Type B pancreatic cell (in vitro differentiated cells): ENCODE measurements at places on chromosomes 2 and 18.

DNA sequence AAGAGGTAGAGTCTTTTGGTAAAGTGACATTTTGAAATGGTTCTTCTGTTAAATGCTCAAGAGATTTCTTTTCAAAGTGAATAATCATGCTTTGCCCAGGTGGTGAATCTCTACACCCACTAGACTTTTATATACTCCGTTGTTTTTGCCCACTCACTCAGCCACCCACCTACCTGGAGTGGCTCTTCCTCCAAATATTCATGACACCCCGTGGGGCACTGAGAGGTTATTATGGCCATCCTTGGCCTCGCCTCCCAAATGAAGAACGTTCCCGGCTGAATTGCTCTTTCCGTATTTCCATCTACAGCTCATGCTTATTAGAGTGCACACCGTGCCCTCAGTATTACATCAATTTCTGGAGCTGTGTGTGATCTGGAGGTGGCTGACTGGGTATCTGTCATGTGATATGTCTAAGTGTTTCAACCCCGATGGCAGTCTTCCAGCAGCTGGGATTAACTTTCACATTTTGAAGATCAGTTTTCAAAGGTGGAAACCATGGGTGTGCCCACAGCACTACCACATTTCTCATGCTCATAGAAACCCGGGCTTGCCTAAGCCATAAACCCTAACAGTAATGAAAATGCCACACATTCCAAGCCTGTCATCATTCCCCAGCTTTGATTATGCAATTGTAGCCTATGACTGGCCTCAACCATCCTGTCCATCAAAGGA is 406.6 kb upstream of the MMADHC start:
- DNase-seq = no peak

DNA sequence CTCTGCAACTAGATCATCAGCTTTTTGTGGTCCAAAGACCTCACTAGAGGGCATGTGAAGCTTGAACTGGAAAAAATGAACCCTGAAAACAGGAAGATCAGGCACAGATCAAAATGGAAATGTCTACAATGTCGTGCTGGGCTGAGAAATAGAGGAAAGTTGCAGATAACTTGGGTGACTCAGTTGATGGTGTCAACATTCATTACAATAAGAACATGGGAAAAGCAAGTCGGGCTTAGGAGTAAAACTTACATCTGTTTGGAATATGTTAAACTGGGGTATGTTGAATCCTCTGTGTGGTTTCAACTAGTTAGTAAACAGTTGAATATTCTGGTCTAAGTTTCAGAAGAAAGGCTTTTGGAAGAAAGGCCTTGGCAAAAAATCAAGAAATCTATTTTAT is 940.4 kb downstream of the ERBB4 start:
- DNase-seq = no peak

- no peak for DNase-seq
Observed at GRCh38 chr2:172153757-172154156, 51.1 kb upstream of the DLX2 start.

- no peak for DNase-seq
Observed at GRCh38 chr18:66300141-66300540, 303.7 kb downstream of the CDH19 start.

- DNase-seq = no peak
Observed at GRCh38 chr2:235390108-235390815, 103.6 kb upstream of the AGAP1 start.

- no peak for DNase-seq
Observed at GRCh38 chr18:56284319-56284718, 354.1 kb downstream of the TXNL1 start.

GRCh38 chr2:161100211-161100895 is 59.9 kb upstream of the TANK start:
- no peak for DNase-seq

DNA sequence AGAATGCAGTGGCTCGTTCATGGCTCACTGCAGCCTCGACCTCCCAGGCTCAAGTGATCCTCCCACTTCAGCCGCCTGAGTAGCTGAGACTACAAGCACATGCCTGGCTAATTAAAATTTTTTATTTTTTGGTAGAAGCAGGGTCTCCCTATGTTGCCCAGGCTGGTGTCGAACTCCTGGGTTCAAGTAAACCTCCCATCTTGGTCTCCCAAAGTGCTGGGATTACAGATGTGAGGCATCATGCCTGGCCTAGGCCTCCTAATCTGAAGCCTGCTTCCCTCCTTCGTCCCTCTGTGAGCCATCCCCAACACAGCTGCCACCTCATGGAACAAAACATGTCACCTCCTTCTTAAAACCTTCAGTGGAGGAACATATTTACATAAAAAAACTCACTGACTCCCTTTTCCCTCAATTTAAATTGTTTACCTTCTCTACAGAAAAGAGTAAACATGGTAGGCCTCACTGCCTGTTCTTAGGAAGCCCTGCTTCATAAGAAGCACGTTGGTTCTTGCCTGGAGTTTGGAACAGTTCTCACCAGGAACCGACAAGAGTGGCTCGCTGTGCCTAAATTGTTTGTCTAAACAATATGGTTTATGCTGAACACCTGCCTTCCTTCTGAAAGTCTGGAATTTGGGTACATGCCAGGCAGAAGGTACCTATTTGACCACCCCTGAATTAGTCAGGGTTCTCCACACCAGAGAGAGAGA is 12.1 kb upstream of the RHOB start:
- DNase-seq = no peak

DNA sequence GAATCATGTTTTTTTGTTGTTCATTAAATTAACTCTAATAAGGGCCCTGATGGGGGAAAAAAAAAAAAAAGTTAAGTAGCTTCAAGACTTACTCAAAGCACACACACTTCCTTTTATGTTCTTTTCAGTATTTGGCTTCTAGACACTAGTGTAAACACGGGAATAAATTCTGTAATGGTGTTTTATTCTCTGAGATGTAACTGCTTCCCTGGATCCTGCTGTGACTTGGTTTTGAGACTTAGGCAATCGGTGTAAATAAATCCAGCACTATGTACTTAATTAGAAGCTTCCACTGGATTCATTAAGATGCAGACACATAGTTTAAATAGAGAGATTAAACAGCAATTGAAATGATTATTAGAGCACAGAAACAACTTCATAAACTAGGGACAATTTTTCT is 26.1 kb upstream of the AP1S3 start:
- DNase-seq = no peak

GRCh38 chr18:48992791-48993555 is 42.2 kb upstream of the SMAD7 start:
- no peak for DNase-seq

- no peak for DNase-seq
Observed at GRCh38 chr2:138081225-138082073, 117.2 kb downstream of the HNMT start.

DNA sequence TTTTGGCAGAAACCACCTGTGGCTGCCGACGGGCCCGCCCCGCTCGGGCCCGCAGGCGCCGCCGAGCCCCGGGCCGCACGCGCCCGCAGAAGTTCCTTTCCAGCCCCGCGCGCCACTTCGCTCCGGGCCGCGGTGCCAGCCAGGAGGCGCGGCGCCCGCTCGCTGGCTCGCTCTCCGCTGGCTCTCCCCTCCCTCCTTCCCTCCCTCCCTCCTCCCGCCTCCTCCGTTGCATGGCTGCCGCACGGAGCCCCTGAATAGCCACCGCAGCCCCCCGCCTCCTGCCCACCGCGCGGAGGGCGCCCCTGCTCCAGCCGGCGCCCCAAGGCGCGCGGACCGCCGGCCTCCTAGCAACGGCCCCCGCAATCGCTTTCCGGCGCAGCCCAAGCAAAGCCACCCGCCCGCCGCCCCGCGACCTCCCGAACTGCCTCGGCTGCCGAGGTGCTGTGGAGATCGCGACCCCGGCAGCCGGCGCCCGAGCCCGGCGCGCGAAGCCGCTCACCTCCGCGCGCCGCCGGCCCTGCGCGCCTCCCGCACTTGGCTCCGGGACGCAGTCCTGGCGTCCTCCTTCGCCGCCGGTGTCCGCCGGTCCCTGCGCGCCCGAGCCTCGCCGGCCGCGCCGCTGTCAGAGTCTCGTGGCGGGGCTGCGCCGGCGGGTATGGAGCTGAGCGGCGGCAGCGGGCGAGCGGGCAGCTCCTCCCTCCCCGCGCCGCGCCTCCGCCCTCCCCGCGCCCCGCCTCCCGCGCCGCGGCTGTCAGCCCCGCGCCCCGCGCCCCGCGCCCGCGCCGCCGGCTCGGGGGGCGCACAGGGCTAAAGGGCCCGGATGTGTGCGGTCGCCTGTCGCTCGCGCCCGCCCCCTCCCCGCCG is at the start of gene ZBTB7C:
TSS of gene ZBTB7C (minus strand) at position 657 of the 864 bp plus-strand sequence.
- no peak for DNase-seq

- no peak for DNase-seq
Observed at GRCh38 chr18:28108254-28108653, 68.7 kb downstream of the CDH2 start.

DNA sequence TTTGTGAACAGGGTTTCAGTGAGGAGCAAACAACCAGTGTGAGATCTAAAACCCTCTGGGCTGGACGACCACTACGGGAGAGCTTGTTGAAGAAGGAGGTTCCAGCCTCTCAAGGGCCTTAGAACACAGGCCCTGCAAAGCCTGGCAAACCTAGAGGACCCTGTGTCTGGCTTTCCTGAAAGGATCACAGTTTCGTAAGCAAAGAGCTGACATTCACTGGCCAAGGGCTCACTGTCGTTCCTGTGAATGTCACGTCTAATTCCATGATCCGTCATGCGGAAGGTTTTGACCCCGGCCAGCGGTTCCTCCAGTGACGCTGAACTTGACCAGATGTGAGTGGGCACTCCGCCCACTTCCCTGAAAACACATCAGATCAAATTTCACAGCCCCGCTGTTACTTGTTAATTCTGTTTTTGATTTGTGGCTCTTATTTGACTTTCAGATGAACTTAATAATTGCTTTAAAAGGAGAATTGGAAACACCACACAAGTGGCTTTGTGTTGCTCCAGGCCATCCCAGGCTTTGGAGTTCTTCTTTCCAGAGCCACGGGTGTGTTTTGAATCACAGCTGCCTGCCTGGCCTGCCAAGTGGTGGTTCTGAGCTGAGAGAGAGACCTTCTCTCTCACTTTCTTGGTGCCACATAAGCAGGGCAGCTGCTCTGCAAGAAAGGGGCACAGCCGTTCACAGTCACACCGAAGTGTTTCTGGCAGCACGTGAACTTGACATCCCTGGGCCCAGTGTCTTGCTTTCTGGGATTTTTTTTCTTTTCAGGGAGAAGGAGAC is 308.4 kb downstream of the NDUFA10 start:
- DNase-seq = peak; percentile 62

DNA sequence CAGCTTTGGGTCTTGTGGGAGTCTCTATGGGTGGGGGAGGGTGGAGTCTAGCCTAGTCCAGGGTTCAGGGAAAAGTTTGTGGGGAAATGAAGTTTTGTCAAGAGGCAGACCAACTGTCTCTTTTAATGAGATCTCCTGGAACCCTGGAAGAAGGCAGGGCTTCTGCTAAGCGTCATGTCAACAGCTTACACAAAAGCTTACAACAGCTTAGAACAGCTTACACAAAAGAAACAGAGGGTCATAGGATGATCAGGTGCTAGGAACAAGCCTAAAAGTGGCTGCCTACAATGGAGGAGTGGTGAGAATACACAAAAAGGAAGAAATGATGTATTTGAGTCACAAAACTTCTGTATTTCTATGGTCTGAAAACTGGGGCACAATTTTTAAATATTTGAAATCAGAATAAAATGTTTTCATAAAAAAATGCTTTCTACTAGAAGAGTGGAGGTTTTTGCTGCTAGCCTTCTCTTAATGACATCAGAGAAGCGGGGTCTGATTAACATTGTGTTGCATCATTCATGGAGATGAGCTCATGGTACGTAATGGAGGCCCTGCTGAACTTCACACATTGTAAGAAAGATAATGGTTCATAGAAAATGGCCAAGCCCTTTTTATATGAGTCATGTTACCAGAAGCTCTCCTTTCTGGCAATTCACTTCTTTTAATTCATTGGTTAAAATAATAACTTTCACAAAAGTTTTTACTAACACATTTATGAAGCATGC is 351.0 kb downstream of the PIK3C3 start:
- no peak for DNase-seq

GRCh38 chr2:63840081-63840784 is 1.5 kb upstream of the UGP2 start:
- no peak for DNase-seq

GRCh38 chr2:55165626-55166025 is 66.5 kb downstream of the CLHC1 start:
- DNase-seq = no peak

DNA sequence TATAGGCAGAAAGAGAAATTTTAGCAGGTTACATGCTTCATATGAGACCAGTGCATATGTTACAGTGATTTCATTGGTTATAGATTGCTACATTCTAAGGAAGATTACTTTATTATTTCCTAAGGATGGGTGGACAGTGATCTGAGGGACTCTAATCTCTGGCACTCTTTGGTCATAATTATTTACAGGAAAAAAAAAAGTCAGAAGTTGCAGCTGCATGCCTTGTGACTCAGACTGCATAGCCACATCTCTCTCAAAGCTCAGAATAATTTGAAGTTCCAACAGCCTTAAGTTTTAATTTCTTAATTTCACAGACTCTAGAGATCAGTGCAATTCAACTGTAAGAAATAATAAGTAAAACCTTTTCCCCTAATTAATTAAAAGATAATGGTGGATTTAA is 27.1 kb upstream of the BARD1 start:
- DNase-seq = no peak

DNA sequence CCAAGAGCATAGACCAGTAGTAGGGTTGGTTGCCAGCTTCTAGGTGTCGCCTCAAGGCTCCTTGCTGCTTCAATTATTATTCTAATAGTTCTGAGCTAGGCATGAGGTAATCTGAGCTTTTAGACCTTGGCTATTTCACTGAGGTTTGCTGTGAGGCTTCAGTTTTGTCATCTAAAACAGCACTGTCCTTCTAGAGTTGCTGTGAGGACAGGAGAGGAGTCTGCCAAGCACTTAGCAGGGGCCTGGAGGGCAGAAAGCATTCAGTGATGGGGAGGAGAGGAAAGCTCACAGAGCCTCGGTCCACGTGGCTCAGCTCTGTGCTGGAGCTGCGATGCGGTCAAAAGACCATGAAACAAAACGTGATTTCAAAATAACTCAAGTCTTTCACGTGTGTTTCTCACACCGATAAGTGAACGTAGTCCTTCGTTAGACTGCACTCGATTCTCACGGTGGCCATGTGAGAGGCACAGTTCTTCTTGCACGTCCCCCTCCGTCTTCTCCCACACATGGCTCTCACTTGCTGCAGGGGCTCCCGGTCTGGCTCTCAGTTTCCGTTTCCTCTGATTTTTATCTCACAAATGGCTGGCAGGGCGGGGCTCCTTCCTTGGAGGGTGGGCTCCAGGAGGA is 113.7 kb downstream of the B3GNT2 start:
- no peak for DNase-seq

- DNase-seq = no peak
Observed at GRCh38 chr2:134790487-134790886, 47.9 kb upstream of the ACMSD start.

DNA sequence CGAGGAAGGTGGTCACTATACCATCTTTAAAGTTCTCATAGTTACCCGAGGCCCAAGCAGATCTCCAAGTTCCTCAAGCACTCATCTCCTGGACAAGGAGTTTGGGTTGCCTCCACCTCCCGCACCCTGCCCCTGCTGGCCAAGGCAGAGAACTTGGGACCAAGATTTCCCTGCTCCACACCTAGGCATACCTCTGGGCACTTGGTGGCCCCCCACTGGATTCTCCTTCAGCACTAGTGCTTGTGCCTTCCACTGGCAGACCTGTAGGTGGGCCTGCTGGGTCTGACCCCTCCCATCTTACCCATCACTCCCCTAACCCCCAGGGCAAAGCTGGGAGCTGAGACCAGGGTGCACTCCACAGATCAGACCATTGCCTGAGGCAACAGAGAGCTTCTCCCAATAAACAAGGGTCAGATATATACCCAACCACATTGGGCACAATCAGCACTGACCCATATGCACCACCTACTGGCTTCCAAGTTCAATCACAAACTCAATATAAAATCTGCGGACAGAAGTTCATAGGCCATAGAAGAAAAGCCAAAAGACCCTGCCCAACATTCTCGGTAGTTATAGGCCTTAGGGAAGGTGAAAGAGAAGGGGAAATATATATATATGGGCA is 244.2 kb downstream of the EXOC6B start:
- DNase-seq = no peak
